ENCODE measurements at places on chromosomes 4 and X. TPM values are rescaled to one million over a fixed set of nuclear protein-coding genes. Genes with fewer than 3 reads are reported as not detected.
A peak's percentile ranks its signal among the peaks of the same experiment; 100 is the strongest.

GRCh38 chr4:165364452-165365080 is 14.2 kb upstream of the CPE start:
- H3K27me3 ChIP-seq: no peaks in the 10 kb centered on the region
- H3K36me3 ChIP-seq: no peaks in the 10 kb centered on the region
- no peak overlapping the region for H3K4me3 ChIP-seq
- H3K27ac ChIP-seq: no peak overlapping the region
- H3K4me1 ChIP-seq: no peaks in the 10 kb centered on the region
- peak; percentile 22 for DNase-seq

GRCh38 chr4:99868126-99868596 is 26.1 kb downstream of the LAMTOR3 start:
- peak; percentile 40 for DNase-seq
- H3K36me3 ChIP-seq: no peaks in the 10 kb centered on the region
- H3K27me3 ChIP-seq: no peaks in the 10 kb centered on the region
- H3K4me3 ChIP-seq: no peak overlapping the region
- no peak overlapping the region for H3K27ac ChIP-seq
- H3K4me1 ChIP-seq: no peaks in the 10 kb centered on the region

DNA sequence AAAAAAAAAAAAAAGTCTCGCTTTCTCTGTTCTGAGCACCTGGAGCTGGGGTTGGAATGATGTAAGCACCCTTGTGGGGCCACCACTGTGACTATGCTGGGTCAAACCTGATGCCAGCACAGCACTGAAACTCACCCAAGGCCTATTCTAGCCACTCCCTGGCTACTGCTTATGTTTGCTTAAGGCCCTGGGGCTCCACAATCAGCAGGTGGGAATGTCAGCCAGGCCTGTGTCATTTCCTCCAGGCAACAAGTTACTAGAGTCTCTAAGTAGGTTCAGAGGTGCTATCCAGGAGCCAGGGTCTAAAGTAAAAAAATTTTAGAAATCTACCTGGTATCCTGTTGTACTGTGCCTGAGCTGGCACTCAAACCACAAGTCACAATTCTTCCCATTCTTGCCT is 1306.8 kb downstream of the STIM2 start:
- no peaks in the 10 kb centered on the region for H3K4me1 ChIP-seq
- H3K27me3 ChIP-seq: no peaks in the 10 kb centered on the region
- no peak for DNase-seq

DNA sequence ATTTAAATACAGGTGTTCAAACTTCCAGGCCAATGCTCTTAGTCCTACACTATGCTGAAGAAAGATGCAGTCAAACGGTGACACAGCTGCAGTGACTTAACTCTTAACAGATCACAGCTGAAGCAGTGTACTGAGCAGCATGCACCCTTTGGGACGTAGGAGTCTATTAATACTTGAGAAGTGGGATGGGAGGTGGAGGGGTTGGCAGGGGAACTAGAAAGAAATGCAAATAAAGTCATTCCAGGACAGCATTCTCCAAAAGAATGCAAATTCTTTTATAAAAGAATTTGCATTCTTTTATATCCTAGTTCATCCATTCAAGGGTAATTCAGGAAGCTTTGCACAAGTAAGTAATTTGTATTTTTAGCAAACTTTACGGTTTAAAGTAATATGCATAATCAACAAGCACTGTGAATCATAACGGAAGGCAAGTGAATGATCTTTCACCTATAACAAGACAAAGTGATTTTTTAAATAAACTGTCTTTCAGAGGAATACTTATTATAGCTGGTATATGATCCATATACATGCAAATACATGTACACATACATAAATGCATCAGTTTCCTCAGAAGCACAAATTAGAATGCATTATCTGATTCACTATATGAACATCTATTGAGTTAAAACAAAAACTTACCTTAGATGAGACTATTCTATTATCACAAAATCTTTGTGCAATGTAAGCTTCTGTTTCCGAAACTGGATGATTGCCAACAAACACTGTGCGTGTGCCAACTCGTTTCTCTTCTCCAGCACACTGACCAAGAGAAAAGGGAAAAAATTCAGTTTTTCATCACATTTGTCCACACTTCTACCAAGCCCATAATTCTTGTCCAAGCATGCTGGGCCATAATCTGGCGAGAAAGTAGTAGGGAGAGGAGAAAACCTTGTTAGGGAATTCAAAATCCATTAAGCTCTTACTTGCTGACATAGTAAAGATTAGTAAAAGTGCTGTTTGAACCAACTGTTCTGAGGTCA is 106.5 kb downstream of the ATP11C start:
- H3K4me3 ChIP-seq: no peak overlapping the region
- peak; percentile 84 for DNase-seq
- H3K36me3 ChIP-seq: no peaks in the 10 kb centered on the region
- H3K27me3 ChIP-seq: no peaks in the 10 kb centered on the region
- peak overlapping the region; percentile 49 for H3K27ac ChIP-seq

The FGD1 gene
- 18.6 TPM for total RNA-seq

The SPATA18 gene
- 19.0 TPM for total RNA-seq

The GUCY1B1 gene
- 2.5 TPM for total RNA-seq
